Kidney (tissue), 22 donors: ENCODE measurements at places on chromosomes 7 and 10. TPM values are rescaled to one million over a fixed set of nuclear protein-coding genes. Genes with fewer than 3 reads are reported as not detected.

Gene PKD2L1
- not detected for total RNA-seq

Gene EBF3
- 0.98 TPM for total RNA-seq

DNA sequence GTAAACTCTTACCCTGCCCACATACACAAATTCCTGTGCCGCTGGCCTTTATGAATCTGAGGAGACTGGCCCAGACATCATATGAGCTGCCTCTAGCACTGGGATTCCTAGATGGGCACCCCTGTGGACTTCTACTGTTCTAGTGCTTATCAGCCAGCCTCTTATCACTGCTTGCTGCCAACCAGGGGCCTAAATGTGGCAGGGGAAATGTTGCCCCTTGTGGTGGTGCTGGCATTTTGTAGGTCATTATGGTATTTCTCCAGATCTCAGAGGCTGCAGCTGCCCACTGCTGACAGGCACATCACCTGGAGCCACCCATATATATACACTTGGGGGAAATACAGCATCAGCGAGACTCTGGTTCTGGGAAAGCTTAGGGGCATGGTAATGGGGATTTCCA, 5.4 kb downstream of the SFR1 start:
- peak; percentile 12 for DNase-seq

Gene SLC16A12
- 38.8 TPM for total RNA-seq

GRCh38 chr10:7186387-7187018, 224.3 kb downstream of the SFMBT2 start:
- no peak for DNase-seq

GRCh38 chr7:66146701-66147100, 32.1 kb downstream of the CRCP start:
- DNase-seq, result no peak

DNA sequence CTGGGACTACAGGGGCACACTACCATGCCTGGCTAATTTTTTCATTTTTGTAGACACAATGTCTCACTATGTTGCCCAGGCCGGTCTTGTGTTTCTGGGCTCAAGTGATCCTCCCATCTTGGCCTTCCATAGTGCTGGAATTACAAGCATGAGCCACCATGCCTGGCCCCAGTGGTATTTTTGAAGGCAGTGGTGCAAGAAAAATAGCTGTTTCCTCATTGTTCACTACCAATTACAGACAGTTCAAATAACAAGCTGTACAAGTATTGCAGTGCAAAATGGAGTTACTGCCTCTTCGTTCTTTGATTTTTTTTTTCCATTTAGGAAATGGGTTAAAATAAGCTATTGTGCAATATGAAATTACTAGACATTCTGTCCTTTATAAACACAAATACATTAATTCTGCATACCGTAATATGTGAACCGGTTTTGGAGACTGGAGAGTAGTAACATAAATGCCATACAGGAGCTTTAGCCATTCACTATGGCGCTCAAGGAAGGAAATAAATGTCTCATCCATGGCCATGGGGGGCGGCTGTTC, 35.0 kb upstream of the BPGM start:
- no peak for DNase-seq

DNA sequence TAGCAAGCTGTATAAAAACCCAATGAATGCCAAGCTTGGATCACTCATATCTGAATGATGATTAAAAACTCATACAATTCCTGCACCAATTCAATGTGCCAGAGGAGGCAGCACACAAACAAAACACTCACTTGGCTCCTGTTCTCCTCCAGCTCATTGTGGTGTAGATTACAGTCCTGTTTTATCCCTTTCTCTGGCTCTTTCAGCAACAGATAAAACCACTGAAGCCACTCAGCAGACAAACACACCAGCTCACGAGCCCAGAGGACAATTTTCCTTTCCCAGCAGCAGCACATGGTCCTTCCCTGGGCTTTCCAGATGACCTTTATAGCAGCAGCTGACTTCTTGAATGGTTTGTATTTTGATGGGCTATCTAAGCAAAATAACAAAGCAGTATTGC, 107.3 kb upstream of the STARD3NL start:
- DNase-seq, result peak; percentile 20

DNA sequence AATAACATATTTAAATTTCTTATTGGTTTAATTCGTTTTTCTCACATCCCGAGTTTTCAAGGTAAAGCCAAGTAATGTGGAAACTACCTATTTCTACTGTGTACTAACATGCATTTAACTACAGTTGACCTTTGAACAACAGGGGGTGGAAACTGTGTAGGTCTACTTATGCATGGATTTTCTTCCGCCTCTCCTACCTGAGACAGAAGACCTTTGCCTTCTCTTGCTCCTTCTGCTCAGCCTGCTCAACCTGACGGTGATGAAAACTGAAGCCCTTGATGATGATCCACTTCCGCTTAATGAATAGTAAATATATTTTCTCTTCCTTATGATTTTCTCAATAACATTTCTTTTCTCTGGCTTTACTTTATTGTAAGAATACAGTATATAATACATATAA, 18.5 kb downstream of the MEOX2 start:
- no peak for DNase-seq

GRCh38 chr7:69719717-69720116, 121.4 kb downstream of the AUTS2 start:
- no peak for DNase-seq

Gene UCMA
- total RNA-seq, result not detected

- DNase-seq, result peak; percentile 17
Observed at GRCh38 chr7:33874943-33875342, 30.4 kb upstream of the BMPER start.

- DNase-seq, result no peak
Observed at GRCh38 chr10:106111246-106111645, 1053.3 kb downstream of the SORCS1 start.

Gene SERPINE1
- total RNA-seq, result 9.9 TPM

DNA sequence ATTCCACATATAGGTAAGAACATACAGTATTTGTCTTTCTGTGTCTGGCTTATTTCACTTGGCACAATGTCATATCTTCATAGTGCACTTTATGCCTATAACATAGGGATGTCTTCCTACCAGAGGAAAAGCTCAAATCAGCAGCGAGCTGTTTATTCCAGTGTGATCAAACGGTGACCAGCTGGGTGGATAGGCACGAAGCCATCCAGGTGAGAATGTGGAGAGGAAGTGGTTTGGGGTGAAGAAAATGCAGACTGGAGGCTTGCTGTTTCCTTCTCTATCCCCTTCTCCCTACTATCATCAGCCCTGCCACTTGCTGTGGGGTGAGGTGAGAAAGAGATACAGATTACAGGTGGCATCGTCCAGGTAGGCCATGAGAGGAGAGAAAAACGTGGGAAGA, 52.4 kb downstream of the CHCHD3 start:
- DNase-seq, result no peak

Gene MBLAC1
- 2.4 TPM for total RNA-seq

GRCh38 chr10:37289833-37290464, 164.6 kb downstream of the ANKRD30A start:
- no peak for DNase-seq

DNA sequence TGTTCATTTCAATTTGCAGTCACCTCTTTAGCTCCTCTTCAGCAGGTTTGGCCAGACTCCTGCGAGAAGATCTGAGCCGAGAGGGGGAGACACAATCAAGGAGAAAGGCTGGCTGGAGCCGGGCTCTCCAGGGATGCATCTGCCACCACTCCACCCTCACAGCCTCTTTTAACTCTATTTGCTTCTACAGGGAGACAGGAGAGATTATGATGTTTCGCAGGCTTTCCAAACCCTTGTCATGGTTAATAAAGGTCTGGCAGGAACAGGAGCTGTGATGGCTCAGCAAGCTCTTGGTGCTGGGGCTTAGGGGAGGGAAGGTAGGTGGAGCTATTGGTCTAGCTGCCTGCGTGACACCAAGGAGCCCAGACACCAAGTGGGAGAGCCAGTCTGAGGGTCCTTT, 448.1 kb upstream of the PODXL start:
- DNase-seq, result peak; percentile 53

Gene AGR2
- total RNA-seq, result 164 TPM

Gene DYNC1I1
- 2.6 TPM for total RNA-seq

Gene METTL2B
- 26.0 TPM for total RNA-seq

DNA sequence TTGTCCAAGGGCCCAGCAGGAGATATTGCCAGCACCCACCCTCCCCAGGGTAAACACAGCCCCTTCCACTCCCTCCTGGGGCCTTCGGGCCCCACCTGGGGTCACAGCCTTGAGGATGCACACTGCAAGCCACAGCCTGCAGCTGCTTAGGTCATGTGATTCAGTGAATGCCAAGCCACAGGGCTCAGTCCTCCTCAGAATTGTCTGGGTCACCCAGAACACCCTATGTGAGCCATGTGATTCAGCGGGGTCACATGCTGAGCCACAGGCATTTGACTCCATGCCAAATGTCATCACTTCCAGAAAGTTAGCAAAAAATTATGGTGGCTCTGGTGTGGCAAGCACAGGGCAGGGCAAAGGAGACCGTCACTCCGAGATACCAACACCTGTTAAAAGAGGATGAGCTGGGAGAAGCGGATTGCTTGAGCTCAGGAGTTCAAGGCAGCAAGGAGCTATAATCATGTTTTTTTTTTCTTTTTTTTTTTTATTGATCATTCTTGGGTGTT, 17.2 kb upstream of the PSAP start:
- DNase-seq, result no peak

Gene METTL27
- total RNA-seq, result 19.3 TPM

Gene ADRA2A
- total RNA-seq, result 7.8 TPM

GRCh38 chr7:155489862-155490696, 32.1 kb downstream of the EN2 start:
- DNase-seq, result peak; percentile 62

DNA sequence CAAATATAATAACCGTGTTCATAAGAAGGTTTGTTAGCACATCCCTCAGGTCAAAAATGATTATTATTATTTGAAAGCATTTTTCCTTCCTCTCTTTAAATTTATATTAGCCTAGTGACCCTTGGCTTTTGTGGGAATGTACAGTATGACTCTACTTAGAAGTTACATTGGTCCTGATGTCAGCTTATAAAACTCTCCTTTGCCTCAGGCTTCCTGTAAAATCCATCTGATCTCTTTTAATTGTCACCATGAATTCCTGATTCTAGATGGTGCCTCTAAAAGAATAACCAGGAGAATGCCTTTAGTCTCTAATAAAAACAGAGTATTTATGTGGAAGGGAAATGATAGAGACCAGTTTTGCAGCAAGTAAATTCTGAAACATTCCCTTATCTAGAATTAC, 1134.4 kb downstream of the XPNPEP1 start:
- no peak for DNase-seq

DNA sequence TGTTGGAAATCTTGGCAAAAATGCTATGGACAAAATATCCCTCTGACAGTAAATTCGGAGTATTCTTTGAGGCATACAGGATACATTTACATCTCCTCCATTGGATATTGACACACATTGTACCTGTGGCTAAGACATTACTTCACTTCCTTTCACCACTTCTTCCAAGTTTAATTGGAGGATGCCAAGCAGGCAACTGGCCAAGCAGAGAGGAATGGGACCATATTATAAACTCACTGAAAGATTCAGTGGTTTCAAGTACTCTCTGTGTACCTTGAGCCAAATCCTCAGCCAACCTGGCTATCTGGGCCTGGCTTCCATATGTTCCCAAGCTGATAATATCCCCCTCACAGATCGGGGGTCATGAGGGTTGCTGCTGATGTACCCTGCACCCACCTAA, 14.7 kb upstream of the JCAD start:
- no peak for DNase-seq

DNA sequence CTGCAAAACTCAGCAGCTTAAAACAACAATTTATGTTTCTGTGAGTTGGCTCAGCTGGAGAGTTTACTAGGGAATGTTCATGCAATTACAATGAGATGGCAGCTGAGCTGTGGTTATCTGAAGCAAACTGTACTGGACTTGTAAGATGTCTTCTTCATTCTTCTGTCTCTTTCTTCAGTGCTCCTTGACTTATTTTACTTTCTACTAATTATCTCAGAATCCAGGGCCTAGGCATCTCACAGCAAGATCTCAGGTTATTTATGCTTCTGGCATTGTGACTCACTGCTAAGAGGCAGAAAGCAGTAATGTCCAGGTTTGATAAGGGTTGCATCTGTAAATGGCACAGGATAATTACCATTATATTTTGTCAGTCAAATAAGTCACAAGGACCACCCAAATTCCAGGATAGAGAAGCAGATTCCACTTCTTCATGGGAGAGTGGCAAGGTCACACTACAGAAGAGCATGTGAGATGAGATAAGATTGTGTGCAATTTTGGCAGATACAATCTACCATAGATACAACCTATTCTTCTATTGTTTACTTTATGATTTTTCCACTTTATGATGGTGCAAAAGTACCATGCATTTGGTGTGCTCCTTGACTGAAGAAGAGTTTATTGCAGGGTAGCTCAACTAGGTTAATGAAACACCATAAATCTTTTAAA, 16.8 kb downstream of the VIM start:
- DNase-seq, result no peak

GRCh38 chr7:157047148-157047547, 36.7 kb upstream of the MNX1 start:
- DNase-seq, result no peak

DNA sequence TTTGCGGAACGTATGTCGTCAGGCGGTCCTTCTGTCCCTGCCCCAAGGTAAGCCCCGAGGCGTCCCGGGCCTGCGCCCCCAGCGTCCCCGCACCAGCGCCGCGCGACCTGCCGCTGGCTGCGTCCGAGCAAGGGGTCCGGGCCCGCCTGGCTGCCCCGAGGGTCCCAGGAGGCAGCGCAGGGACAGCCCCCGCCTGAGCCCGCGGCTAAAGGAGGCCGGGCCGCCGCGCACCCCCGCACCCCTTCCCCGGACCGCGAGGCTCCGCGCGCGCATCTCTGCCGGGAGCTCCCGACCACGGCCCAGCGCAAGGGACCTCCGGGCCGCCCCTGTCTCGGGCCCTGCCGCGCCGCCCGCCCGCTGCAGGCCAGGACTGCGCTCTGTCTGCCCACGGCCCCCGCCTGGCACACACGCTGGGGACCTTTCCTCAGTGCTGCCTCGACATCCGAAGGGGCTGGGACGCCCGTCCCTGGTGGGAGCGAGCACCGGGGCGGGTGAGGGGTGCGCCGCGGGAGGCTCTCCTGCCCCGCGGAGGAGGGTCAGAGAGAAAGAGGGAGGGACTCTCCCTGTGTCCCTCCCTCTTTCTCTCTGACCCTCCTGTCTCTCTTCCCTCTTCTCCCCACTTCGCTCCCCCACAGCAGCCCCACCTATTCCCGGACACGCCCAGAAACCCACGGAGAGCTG, 25.0 kb downstream of the SHH start:
- peak; percentile 42 for DNase-seq

DNA sequence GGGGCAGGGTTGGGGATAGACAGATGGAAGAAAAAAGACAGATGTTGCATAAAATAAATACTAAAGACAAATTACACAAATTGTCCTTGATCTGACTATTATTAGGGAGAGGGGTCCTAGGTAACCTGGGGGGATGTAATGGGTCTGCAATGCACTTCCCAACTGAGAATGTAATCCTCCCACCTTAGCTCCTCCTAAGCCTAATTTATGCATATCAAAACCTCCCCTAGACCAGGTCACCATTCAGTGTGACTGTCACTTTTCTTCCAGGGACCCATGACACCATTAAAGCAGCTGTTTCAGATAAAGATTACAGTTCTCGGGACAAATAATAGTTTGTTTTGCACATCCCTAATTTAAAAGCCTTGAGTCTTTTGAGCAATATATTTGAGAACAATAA, 133.9 kb upstream of the FEZF1 start:
- no peak for DNase-seq

DNA sequence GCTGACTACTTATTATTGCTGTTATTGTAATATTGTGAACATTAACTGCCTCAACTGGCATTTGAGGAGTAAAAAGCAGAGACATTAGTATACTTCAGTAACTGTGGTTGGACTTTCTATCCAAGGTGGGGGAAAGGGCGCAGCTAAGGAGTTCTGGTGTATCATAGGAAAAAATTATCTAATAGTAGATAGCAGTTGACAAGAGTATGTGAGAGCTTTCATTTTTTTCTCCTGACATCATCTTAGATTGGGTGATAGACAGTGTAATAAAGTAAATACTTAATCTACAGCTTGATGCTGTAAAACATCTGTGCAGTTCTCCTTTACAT, 68.9 kb downstream of the PHTF2 start:
- no peak for DNase-seq
